ENCODE measurements at places on chromosomes 2 and 18.

DNA sequence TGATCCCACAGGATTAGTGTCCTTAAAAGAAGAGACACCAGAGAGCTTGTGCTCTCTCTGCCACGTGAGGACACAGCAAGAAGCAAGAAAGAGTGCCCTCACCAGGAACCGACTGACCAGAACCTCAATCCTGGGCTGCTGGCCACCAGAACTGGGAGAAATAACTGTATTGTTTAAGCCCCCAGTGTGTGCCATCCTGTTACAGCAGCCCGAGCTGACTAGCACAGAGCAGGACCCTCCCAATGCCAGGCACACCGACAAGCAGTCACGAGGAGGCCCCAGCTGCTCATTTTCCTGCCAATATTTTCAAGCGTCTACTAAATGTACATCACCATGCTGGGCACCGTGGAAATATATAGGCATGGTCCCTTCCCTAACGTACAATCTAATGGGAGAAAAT lies 17.1 kb downstream of the FAM178B start:
- no peak for DNase-seq

GRCh38 chr18:7511106-7511505 lies 56.0 kb upstream of the PTPRM start:
- no peak for DNase-seq

- DNase-seq = no peak
These were observed 84.6 kb upstream of the SPTBN1 start for GRCh38 chr2:54371460-54372065.

DNA sequence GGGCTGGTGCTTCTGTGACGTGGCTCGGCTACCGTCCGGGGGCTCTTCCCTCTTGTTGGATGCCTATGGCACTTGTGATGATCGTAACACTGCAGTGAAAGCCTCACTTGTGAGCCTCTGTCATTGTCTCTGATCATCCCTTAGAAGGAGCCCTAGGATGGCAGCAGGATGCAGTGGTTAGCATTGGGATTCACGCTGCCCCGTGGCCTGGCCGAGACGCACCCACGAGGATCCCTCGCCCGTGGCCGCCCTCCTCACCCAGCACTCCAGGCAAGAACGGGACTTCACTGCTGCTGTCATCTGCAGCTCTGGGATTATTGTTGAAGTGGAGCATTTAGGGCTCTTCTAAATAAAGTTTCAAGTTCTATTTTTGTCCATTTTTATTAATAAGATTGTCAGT lies 46.8 kb upstream of the CTDP1 start:
- no peak for DNase-seq

- no peak for DNase-seq
These were observed 89.2 kb downstream of the DOCK10 start for GRCh38 chr2:224952936-224953657.

DNA sequence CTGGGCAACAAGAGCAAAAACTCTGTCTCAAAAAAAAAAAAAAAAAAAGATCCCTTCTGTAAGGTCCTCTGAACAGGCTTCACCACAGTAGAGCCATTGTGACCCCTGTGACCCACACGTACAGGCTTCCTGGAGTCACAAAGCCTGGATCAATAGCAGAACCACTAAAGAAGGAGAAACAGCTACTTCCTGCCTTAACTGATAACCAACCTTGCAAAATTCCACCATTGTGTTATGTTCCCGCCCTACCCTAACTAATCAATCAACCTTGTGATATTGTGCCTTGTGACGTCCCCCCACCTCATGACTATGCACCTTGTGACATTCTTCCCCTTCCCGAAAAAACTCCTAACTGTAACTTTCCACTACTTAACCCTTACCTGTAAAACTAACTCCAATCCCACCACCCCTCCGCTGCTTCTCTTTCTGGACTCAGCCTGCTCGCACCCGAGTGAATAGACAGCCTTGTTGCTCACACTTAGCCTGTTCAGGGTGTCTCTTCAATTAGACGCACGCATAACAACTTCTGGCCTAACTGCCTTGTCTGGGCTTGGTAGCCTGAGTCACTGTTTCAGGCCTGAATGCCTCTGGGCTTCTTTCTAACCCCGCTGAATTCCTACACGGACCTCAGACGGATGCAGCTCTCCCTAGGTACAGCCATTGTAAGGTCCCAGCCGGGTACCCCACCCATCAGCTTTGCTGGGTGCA lies 13.9 kb downstream of the SCYGR8 start:
- no peak for DNase-seq

DNA sequence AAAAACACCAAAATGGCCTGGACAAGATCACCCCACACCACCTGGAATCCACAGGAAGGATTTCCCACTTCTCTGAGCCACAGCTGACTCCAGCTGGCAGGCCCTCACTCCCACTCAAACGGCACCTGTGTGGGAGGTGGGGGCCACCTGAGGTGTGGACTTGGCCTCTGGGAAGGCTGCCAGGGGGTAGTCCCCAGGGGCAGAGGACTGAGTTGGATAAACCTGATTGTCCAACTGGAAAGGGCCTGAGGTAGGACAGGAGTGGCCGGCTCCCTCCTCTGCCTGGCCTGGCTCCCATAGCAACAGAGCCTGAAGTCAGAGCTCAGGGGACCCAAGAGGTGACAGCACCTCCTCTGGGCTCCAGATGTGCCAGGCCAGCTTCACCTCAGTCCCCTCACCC lies 300.2 kb downstream of the CELF4 start:
- no peak for DNase-seq

- no peak for DNase-seq
These were observed 2.6 kb downstream of the IL18RAP start for GRCh38 chr2:102425441-102426132.

All from DMS 273 treated with DMSO at 0.1 percent for 48 hours (cell line).